Activated naive CD4-positive, alpha-beta T cell treated with anti-CD3 and anti-CD28 coated beads for 36 hours (primary cell): ENCODE measurements at places on chromosomes 11 and 22.
A peak's percentile ranks its signal among the peaks of the same experiment; 100 is the strongest.

DNA sequence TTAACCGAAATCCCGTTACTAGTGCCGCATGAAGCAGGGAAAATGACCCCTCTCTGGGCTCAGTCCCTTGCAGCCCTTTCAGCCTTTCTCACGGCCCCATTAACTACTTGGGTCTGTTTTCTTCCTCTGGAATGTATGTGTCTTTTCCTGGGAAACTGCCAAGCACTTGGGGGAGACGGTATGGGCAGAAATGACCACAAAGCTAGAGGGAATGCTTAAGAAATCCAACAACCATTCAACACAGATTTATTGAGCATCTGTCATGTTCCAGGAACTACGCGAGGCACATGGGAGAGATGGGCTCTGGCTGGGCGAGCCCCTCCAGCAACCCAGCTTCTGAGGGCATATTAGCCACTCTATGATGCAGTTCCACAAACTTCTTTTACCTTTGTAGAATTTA is 462.6 kb downstream of the BUD13 start:
- no peak for DNase-seq

DNA sequence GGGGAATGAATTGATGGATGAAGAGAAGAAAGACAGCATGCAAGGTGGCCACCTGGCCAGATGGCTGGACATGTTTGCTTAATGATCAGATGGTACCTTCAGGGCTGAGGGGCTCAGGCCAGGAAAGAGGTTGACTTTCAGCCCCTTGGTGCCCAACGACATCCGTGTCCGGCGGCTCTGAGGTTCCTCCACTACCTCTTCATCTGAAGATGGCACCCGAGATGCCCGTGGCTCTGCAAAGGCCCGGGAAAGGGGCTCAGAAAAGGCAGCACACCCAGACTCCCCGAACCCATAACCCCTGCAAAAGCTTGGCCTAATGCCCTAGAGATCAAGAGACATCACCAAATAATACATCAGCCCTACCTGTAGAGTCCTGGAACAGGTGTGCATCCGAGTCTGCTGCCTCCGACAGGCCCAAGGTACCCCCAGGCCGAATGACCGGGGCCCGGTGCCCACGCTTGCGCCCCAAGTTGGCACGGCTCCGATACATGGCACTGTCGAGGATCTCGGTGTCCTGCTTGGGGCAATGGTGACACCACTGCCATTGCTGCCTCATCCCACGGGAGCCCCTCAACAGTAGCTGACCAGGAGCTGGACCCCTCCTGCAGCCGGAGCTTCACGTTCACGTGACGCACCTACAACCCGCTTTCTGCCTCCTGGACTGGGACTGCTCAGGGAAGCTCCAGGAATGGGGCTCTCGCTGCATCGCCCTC is 22.9 kb downstream of the TNKS1BP1 start:
- no peak for DNase-seq

DNA sequence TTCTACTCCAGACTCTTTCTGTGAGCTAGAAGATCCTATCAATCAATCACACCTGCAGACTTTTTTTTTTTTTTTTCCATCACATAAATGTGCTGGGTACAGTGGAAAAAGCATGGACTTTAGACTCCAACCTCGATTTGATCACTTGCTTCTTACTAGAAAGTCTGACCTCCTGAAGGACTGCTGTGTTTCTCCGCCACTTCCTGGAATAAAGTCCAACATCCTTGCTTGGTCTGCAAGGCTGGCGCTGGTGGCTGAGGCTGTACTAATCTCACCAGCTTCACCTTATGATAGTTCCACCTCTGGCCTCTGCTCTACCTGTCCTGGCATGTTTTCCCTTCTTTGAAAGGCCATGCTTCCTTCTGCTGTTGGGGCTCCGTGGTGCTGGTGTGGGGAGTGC is 60.9 kb upstream of the SESN3 start:
- no peak for DNase-seq

DNA sequence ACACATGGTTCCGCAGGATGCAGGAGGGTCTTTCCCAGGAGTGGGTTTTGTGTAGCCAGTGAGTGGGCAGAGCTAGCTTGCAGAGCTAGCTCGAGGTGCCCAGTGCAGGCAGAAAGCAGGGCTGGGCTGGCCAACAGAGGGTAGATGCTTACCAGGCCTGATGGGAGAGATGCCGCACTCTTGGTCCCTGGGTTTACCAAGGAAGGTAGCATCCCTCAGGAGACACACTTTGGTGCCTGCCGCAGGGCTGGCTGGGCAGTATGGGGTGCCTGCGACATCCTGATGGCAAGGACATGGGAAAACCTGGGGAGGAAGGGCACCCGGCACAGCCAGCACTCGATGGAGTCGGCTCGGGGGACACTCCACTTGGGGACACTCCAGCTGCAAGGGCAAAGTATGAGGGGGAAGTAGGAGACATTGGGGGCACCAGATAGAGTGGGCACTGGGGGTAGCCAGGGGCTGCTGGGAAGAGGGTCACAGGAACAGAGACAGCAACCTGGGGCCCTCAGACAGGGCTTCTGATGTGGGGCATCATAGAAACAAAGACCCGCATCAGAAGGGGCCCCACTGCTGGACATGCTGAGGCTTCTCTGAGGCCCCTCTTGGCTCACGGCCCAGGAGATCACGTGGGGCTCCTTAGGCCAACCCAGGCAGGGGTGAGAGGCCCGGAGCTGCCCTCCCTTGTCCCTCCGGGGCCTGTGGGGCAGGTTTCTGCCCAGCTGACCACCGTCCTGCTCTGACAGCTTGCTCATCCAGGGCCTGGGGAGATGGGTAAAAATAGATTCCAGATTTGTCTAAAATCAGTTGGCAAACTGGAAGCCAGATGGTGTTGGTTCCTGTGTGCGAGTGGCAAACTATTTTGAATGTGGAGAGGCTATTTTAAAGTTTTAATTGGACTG is 89.8 kb downstream of the MORC2 start:
- no peak for DNase-seq

DNA sequence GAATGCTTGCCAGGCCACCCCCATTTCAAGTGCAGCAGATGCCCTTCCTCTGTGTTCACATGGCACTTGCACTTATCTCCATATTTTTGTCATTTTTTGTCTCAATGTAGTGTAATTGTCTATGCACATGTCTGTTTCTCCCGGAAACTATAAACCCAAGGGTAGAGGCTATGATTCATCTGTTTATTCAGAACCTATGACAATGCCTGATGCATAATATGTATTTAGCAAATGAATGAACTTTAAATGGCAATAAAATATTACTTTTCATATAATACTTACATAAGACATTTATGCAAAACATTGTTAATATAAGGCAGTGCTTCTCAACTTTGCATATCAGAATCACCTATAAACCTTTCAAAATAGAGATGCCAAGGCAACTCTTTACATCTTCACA is 6.7 kb downstream of the PAK1 start:
- DNase-seq: no peak

GRCh38 chr11:12698048-12698447 is 23.8 kb downstream of the TEAD1 start:
- DNase-seq: no peak

DNA sequence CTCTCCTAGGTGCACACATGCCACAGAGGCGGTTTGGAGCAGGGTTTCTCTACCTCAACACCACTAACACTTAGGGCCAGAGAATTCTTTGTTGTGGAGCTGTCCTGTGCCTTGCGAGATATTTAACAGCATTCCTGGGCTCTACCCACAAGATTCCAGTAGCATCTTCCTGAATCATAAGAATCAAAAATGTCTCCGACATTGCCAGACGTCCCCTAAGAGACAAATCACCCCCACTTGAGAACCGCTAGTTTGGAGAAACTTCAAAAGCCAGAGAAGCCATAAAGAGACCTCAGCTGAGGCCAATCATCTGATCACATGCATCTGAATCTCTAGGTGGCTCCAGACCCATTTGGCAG is 16.1 kb downstream of the MFNG start:
- DNase-seq: no peak

GRCh38 chr11:130454491-130455252 is 6.2 kb downstream of the ADAMTS15 start:
- no peak for DNase-seq

GRCh38 chr11:119832202-119832935 is 103.4 kb upstream of the NECTIN1 start:
- DNase-seq: no peak

- DNase-seq: no peak
These were observed 16.1 kb upstream of the BRSK2 start for GRCh38 chr11:1373536-1374214.

- DNase-seq: peak; percentile 7
These were observed 756.8 kb downstream of the NTM start for GRCh38 chr11:132126973-132127899.

DNA sequence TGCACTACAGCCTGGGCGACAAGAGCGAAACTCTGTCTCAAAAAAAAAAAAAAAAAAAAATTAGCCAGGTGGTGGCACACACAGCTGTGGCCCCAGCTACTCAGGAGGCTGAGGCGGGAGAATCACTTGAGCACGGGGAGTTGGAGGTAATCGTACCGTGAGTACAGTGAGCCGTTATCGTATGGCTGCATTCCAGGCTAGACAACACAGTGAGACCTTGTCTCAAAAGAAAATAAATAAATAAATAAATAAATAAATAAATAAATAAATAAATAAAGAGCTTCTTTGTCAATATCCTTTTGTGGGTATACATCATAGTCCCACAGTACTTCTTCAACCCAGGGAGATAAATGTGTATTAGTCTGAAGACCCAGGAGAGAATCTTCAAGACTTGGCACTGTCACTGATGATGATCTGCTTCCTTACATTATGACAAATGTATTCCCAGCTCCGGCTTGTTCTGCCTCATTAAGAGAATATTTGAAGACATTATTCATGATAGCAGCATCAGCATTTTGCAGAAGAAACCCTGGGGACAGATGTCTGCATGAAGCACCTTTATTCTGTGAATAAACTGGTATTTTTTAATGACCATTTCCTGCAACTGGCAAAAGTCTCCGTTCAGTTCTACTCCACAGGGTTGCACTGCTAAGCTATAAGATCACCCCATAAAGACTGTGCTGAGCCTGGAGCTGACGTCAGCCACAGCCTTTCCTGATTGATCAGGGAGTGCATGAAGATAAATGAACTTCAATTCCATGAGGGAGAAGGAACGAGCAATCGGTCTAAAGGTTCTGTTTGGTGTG is 1.6 kb upstream of the ACY3 start:
- no peak for DNase-seq

- DNase-seq: no peak
These were observed 178.2 kb upstream of the CCDC90B start for GRCh38 chr11:83464160-83464944.

DNA sequence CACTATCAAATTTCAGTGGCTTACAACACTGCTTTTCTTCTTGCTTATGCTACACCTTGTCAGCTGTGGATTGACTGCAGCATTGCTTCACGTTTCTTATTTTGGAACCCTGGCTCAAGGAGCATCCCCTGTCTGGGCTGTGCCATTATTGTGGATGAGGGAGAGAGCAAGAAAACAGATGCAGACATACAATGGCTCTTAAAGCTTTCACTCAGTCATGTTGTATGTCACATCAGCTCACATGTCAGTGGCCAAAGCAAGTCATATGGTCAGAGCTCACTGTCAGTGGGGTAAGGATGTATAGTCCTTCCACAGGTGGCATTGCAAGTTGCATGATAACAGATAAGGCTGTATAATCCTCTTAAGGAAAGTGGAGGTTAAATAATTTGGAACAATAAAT is 10.0 kb downstream of the ARHGEF12 start:
- no peak for DNase-seq

DNA sequence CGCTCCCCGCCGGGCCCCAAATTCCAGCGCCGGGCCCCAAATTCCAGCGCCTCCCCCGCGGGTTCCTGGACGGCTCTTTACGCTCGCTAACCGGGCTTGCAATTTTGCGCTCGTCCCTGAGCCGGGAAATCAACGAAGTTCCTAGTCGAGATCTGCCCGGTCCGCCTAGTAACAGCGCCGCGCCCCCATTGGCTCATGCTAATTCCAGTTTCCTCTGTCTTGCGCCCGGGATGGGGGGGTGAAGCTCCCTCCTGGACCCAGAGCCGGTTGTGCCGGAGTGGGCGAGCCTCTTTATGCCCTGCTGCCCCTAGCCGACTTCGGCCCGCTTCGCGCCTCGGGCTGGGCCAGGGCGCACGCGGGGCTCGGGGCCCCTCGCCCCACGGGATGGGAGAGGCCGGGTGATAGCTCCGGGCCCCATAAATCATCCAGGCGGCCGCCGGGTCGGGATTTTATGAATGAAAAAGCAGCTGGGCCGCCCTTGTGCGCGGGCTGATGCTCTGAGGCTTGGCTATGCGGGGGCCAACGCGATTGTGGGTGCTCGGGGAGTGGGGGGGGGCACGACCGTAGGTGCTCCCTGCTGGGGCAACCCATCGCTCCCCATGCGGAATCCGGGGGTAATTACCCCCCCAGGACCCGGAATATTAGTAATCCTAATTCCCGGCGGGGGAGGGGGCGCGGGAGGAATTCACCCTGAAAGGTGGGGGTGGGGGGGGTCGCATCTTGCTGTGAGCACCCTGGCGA is 1.8 kb upstream of the CCND1 start:
- peak; percentile 36 for DNase-seq

- DNase-seq: no peak
These were observed 1.6 kb downstream of the GSTP1 start for GRCh38 chr11:67584881-67585873.

DNA sequence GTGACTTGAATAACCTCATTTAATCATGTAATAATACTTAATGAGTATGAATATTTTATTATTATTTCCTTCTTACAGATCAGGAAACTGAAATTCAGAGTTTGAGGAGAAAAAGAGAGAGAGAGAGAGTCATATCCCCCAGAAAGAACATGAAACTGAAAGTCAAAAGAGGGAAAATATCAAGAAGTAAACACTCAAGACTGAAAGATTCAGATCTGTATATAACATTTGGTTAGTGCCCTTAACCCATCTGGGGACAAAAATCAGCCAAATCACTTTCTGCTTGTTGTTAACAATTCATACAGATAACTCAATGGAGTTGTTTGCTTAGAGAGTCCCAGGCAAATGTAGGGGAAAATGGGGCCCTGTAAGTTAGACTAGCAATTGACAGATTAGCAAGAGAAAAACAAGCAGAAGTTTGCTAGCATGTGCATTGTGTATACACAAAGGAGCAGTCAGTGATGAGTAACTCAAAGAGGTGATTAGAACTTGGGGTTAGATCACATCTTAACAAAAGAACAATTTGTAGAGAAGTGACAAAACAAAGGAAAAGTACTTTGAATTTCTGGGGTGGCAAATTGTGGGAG is 25.9 kb upstream of the MMP13 start:
- DNase-seq: no peak

DNA sequence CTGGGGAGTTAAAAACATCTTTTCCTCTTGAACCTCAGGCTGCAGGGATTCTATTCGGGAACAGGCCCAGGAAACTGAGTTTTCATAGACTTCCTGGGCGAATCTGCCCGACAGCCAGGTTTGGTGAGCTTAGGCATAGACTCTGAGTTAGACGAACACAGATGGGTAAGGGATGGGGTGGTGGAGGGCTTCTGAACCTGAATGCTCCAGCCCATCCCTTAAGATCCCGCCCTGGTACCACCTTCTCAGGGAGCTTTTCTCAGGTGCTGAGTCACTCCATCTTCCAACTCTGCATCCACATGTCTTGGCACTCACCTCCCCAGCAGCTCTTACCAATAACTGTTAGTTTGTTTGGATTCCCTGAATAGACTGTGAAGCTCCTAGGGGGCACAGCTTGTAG is 37.4 kb downstream of the MICAL2 start:
- DNase-seq: no peak
